ENCODE measurements at places on chromosomes 7 and 10. TPM values are rescaled to one million over a fixed set of nuclear protein-coding genes. Genes with fewer than 3 reads are reported as not detected.

Gene CRCP
- total RNA-seq: 40.8 TPM

Gene SYT15
- total RNA-seq: 1.1 TPM

Gene ZNF25
- total RNA-seq: 3.5 TPM

Gene C10orf143
- 10.1 TPM for total RNA-seq

GRCh38 chr7:29255906-29256692 is 61.5 kb downstream of the CHN2 start:
- no peak for DNase-seq

DNA sequence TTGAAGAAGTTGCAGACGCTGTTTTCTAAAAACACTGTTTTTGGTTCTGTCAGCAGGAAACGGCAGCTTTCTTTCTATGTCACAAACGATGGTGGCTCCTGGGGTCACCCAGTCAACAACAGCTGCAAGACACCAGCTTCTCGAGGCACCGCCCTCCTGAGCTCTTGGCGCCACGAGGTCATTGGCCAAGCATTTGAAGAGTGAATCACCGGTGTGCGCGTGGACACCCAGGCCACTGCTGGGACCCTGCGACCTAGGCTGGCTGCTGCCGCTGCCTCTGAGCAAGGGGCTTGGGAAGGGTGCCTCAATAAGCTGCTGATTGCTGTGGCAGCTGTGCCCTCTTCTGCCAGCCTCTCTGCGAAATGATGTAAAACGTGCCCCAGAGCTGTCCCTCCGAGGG is 22.5 kb upstream of the VIPR2 start:
- no peak for DNase-seq

- no peak for DNase-seq
Observed at GRCh38 chr10:61487506-61487905, 34.3 kb upstream of the TMEM26 start.
